ENCODE measurements at places on chromosomes 6 and 20. TPM values are rescaled to one million over a fixed set of nuclear protein-coding genes. Genes with fewer than 3 reads are reported as not detected.

Gene TOX2
- 17.7 TPM for total RNA-seq

Gene TSPO2
- not detected for total RNA-seq

Gene PRICKLE4
- 0.43 TPM for total RNA-seq

Gene EYA2
- total RNA-seq, result 0.94 TPM

Gene ZKSCAN3
- total RNA-seq, result 1.7 TPM

Gene BEND3
- total RNA-seq, result 0.60 TPM

Gene GHRH
- total RNA-seq, result not detected

Gene APOM
- 0.51 TPM for total RNA-seq

Gene TGM3
- not detected for total RNA-seq

Gene COL9A3
- total RNA-seq, result 133 TPM

Gene CDK19
- 6.5 TPM for total RNA-seq

Gene CGA
- total RNA-seq, result not detected

Gene CAP2
- 20.9 TPM for total RNA-seq

Gene RIN2
- total RNA-seq, result 34.2 TPM

Gene CRYBG1
- 10.2 TPM for total RNA-seq

Gene SOX18
- 0.58 TPM for total RNA-seq

Gene PACSIN1
- total RNA-seq, result 0.09 TPM

Gene HTR1E
- total RNA-seq, result not detected

Gene NKX2-4
- total RNA-seq, result not detected

Gene REV3L
- total RNA-seq, result 12.4 TPM

Gene LTB
- total RNA-seq, result 0.17 TPM

Gene KCNS1
- 1.4 TPM for total RNA-seq

Gene TMEM200A
- total RNA-seq, result 2.6 TPM

Gene MAK
- not detected for total RNA-seq

Gene ZHX3
- total RNA-seq, result 41.4 TPM

Gene CCDC167
- 33.0 TPM for total RNA-seq

Gene PI16
- 0.35 TPM for total RNA-seq

Gene DEFB124
- total RNA-seq, result 2.1 TPM

Gene GABRR2
- not detected for total RNA-seq

Gene GPX5
- total RNA-seq, result not detected

Gene RSPO4
- not detected for total RNA-seq

Gene PHF3
- total RNA-seq, result 24.7 TPM

Gene TMEM151B
- not detected for total RNA-seq

Gene NR2E1
- not detected for total RNA-seq

Gene PLAGL1
- 65.9 TPM for total RNA-seq

Gene MUC21
- total RNA-seq, result not detected

Gene DHX35
- total RNA-seq, result 5.6 TPM

Gene ENPP1
- total RNA-seq, result 1.4 TPM

Gene UBE2C
- 7.2 TPM for total RNA-seq

Gene TRIM15
- not detected for total RNA-seq
